Myocyte (in vitro differentiated cells): ENCODE measurements at places on chromosomes 16 and 17. TPM values are rescaled to one million over a fixed set of nuclear protein-coding genes. Genes with fewer than 3 reads are reported as not detected.
A peak's percentile ranks its signal among the peaks of the same experiment; 100 is the strongest.

Gene ABI3
- total RNA-seq = not detected in 2 replicates

Gene TMEM204
- total RNA-seq = 0.45 TPM in 1 of 2 replicates, not detected in the other

Gene CCT6B
- 5.2 TPM in 2 replicates for total RNA-seq

Gene MMP15
- 53.2 and 89.2 TPM in 2 replicates for total RNA-seq

Gene EPX
- total RNA-seq = not detected in 2 replicates

Gene CLEC19A
- not detected in 2 replicates for total RNA-seq

Gene FBXW10B
- 0.31 and 1.3 TPM in 2 replicates for total RNA-seq

Gene ATP1B2
- total RNA-seq = not detected in 2 replicates

DNA sequence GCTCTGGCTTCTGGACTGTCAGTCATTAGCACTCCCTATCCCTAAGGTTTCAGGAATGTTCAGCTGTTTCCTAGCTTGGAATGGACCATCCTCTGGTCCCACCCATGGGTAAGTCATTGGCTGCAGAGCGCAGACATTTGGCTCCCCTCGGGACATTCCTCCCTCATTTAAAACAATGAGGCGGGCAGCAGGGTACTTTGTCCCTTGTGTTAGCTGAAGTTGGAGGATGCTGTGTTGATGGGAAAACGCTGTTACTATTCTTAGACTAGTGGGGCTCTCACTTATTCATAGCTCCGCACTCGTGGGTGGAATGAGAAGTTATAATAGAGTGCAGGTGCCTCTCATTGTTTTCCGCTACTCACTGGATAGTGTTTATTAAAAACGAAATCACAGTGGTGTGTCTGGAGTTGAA is 673.8 kb downstream of the WWOX start:
- DNase-seq = peak; percentile 68

GRCh38 chr16:58035356-58036170 is 10.0 kb downstream of the MMP15 start:
- peak; percentile 76 for DNase-seq

- peak; percentile 77 for DNase-seq
These were observed 4.3 kb upstream of the METRN start for GRCh38 chr16:710500-711075.

GRCh38 chr17:50100480-50100883 is 5.3 kb downstream of the PDK2 start:
- DNase-seq = no peak

- no peak for DNase-seq
These were observed 44.7 kb downstream of the IL21R start for GRCh38 chr16:27446721-27447120.

DNA sequence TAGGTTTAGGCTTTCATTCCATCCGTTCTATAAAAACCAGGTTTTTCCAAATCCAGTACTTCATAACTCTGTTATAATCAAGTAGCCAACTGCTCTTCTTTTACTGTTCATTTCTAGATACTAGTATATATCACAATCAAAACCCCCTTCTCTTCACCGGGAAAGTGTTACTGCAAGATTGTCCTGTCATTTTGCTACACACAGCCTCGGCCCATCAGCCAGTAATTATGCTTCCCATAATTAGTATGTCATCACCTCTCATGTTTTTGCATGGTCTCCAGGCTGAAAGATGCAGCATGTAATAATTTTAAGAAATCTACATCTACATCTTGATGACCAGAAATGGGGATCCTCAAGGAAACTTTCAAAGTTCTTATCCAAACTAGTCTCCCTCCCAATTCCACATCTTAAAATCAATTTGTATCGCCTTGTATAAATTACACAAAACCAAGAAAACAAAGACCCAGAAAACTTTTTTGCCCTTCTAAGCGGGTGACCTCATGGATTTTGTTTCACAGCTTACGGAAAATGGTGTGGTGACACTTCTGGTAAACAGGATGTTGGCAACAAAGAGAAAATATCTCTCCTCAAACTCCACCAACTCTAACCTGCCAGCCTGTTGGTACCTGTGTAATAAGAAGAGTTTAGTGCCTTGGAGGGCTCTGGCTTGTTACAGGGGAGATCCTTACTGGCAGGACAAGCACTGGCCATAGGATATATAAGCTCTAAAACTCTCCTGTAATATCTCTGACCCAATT is 9.3 kb downstream of the TACO1 start:
- DNase-seq = no peak

DNA sequence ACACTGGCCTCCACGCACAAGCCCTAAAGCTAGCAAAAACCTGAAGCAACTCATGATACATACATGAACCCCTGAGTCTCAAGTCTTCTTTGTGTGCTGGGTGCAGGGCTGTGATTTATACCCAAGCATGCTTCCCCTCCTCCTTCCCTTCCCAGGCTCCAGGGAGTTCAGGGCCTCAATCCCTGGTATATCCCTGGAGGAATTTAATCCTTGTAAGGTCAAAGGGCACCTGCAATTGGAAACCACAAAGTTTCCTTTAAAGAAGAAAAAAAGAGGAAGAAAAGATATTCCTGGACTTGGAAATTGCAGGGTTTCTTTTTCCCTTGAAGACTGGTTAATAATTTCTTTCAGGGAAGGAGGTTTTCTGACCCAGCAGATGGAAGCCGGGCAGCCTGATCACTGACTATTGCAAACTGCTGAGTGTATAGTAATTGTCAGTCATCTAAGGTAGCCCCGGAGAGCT is 182.3 kb downstream of the AATF start:
- peak; percentile 25 for DNase-seq

DNA sequence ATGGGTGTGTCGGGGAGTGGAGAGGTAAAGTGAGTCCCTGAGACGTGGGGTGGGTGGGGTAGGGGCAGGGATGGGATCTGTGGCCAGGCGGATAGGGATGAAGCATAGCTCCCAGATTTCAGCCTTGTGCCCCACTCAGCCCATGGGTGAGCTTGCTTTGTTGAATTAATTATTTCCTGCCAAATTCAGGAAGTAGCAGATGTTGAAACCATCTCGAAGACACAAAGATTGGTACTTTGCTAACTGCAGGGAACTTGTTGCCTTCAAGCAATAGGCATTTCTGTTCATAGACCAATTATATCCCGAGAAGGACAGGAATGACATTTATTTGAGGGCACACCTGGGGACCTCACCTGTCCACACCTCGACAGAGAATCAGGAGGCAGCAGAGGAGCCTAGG is 11.0 kb upstream of the C16orf74 start:
- DNase-seq = no peak

- no peak for DNase-seq
These were observed 112.9 kb downstream of the ANKRD11 start for GRCh38 chr16:89377453-89377848.

GRCh38 chr17:6843241-6843880 is 11.8 kb upstream of the TEKT1 start:
- DNase-seq = peak; percentile 62

GRCh38 chr17:80795754-80796153 is 195.9 kb upstream of the CHMP6 start:
- no peak for DNase-seq

- no peak for DNase-seq
These were observed 57.1 kb upstream of the KIF2B start for GRCh38 chr17:53765609-53766008.

DNA sequence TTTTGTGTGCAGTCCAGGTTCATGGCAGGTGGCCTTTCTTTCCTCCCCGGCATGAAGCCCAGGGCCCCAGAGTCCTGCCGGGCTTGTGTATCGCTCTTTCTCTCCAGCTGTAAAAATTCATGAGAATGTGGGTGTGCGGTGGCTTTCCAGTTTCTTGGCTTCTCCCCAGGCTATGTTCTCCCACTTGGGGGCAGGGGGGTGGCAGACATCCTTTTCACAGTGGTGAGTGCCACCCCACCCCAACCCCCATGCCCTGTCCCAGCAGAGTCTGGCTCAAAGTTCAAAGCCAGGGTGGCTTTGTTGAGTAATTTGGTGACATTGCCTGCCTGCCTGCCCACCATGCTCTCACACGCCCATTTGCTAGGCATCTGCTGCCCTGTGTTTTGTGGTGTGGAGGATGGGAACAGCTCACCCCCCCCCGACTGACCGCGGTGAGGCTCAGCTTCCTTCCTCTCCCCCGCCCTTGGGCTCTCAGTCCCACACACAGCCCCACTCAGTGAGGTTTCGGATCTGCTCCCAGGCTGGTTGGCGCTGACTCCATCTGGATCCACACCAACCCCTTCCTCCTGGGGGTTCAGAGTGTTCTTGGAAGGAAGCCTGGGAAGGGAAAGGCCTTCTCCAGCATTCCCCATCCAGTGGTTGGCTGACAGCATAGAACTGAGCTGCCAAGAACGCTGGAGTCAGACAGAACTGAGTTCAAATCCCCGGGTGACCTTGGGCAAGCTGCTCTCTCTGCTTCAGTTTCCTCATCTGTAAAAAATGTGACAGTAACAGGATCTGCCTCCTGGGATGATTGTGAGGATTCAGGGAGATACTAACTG is 36.0 kb downstream of the CHD9 start:
- peak; percentile 98 for DNase-seq

GRCh38 chr16:29029168-29029994 is 44.5 kb downstream of the LAT start:
- peak; percentile 81 for DNase-seq

- DNase-seq = no peak
These were observed 218.7 kb downstream of the XYLT1 start for GRCh38 chr16:17252064-17252463.

- DNase-seq = peak; percentile 11
These were observed 126.8 kb upstream of the PSMD7 start for GRCh38 chr16:74169687-74170376.
